ENCODE measurements at places on chromosomes 11 and 22.

- no peak for DNase-seq
Observed at GRCh38 chr11:67357831-67358670, 4.7 kb upstream of the POLD4 start.

DNA sequence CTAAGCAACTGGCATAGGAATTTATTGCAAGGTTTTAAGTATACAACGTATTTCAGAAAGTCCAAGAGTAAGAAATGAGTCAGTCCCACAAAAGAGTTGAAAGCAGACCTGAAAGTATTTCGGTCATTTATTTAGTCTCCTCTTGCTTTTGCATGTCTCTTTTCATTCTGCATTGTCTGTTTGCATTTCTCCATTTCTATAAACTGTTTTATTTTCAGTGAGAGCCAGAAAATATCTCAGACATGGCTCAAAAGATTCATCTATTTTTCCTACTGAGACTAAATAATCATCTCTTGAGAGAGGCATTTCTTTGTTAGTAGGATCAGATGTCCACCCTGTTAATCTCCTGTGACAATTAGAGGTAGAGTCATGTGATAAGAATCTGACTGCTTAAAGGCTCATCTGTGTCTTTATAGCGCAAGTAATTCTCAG, 219.1 kb upstream of the CCDC179 start:
- DNase-seq, result no peak

- peak; percentile 52 for DNase-seq
Observed at GRCh38 chr22:38317122-38317994, at the start of gene CSNK1E. TSS of gene CSNK1E (minus strand) at chr22:38317433. CDS start at chr22:38314157, 3,276 bp downstream.

DNA sequence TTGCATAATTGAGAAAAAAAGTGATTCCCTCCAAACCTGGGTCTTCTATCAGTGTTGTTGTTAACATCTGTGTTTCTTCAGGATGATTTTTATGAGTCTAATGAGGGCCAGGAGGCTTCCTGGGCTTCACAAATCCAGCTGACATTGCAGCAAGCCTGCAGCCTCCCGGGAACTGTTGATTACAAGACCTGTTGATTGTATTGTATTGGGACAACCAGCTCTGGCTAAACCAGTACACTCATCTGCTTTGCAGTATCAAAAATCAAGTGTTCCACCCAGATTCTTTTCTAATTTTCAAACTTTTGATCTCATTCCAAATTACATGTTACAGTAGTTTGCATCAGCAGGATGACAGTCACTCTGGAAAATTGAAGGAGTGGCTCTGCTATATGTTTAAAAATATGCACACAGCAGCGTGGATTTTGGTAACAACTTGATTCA, 16.1 kb upstream of the PRSS23 start:
- DNase-seq, result no peak

DNA sequence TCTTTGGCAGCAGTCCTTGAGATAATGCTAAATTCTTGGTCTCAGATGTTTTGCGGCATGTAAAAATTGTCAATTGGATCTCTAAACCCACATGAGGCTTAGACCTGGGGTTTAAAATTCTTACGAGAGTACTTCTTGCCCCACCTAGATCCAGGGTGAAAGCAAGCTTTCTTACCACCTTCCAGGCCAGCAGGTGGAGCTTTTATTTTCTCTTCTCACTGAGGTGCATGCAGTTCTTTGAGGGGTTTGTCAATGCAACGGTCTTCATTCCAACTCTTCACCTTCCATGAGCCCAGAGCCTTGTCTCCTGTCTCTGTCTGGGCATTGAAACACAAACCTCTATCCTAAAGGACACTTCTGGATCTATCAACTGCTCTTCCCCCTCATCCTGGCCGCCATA, 154.1 kb downstream of the MYO18B start:
- DNase-seq, result no peak
